ENCODE measurements at places on chromosomes 6 and 20.
A peak's percentile ranks its signal among the peaks of the same experiment; 100 is the strongest.

- no peak for DNase-seq
Measured at GRCh38 chr6:143005816-143006215, 54.9 kb upstream of the AIG1 start.

DNA sequence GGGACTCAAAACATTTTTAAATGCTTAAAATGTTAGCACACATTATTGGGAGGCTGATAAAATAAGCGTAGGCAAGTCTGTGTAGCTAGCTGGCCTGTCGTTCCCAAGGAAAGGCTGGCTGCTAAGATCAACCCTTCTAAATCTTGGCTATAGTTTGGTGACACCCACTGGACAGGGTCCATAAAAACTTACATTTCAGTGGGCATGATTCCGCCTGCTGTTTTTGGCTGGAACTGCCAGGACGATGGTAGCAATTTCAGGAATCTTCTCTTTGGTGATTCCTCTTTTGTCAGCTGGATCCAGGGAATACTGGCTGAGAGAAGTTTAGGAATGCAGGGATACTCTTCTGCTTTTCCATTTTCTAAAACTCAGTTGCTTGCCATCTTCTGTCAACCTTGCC is 162.2 kb downstream of the NKAIN2 start:
- no peak for DNase-seq

- no peak for DNase-seq
Measured at GRCh38 chr6:134346932-134347545, 29.1 kb upstream of the SGK1 start.

DNA sequence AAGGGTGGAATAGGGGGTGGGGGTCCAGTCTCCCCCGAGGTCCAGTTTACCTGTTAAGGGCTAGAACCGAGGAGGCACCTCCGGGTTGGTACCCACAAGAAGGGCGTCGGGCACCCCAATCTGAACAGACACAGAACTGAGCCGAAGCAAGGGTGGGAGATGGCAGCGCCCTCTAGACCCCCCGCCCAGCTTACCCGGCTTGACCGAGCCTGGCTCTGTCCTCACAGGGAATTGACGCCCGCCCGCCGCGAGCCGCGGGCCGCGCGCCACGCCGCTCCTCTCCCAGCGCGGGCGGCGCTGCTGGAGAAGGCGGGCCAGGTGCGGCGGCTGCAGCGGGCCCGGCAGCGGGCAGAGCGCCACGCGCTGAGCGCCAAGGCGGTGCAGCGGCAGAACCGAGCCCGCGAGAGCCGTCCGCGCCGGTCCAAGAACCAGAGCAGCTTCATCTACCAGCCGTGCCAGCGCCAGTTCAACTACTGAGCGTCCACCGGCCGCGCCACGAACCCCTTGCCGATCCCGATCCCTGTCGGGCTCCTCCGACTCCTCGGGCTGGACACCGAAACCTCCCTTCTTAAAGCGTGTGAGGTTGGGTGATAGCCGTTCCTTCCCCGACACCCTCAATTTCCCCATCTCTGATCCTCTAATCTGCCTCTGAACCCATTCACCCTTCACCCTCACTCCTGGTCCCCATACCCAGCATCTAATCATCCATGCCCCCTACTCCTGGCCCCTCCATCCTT is 5.9 kb downstream of the TP53INP2 start:
- peak; percentile 27 for DNase-seq

DNA sequence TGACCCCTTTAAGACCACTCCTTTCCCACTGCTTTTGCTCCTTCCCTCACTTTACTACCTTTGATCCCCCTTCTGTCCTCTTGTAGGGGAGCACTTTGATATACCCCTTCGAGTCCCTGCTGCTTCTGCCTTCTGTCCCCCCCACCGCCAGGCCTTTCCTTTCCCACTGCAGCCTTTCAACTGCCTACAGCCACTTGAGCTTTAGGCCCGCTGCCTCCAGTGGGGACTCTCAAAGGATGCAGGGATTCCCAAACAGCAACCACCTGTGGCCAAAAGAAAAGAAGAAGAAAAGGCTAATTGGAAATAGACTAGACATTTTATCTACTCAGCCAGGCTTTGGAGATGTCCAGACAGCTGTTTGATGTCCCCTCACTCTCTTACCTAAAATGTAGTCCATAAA is 77.0 kb upstream of the DTNBP1 start:
- DNase-seq, result no peak

- no peak for DNase-seq
Measured at GRCh38 chr20:33984182-33984719, 9.5 kb upstream of the RALY start.
